ENCODE measurements at places on chromosomes 16 and 17.

DNA sequence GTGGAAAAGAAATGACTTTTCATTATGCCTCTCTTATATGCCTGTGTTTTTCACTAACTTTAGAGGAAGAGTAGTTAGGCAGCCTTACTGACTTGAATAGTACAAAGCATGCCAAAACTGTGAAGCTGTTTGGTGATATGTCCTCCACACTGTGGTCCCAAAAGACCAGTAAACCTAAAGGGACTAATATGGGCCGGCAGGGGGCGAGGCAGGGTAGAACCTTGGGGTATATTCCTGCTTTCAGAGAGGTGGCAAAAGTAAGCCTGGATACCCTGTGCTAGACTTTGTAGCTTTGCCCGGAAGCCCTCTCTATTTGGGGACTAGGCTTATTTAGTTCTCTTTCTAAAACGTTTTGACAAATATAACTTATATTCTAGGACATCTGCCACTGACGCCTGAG lies 36.5 kb upstream of the VWA3A start:
- no peak for DNase-seq

GRCh38 chr17:77810536-77810935 lies 148.0 kb upstream of the TNRC6C start:
- DNase-seq, result no peak

- no peak for DNase-seq
Measured at GRCh38 chr17:32822996-32823395, 53.9 kb downstream of the MYO1D start.

GRCh38 chr17:48663134-48663924 lies 37.2 kb upstream of the HOXB9 start:
- DNase-seq, result no peak

GRCh38 chr17:78774453-78774852 lies 7.6 kb downstream of the CYTH1 start:
- DNase-seq, result no peak

DNA sequence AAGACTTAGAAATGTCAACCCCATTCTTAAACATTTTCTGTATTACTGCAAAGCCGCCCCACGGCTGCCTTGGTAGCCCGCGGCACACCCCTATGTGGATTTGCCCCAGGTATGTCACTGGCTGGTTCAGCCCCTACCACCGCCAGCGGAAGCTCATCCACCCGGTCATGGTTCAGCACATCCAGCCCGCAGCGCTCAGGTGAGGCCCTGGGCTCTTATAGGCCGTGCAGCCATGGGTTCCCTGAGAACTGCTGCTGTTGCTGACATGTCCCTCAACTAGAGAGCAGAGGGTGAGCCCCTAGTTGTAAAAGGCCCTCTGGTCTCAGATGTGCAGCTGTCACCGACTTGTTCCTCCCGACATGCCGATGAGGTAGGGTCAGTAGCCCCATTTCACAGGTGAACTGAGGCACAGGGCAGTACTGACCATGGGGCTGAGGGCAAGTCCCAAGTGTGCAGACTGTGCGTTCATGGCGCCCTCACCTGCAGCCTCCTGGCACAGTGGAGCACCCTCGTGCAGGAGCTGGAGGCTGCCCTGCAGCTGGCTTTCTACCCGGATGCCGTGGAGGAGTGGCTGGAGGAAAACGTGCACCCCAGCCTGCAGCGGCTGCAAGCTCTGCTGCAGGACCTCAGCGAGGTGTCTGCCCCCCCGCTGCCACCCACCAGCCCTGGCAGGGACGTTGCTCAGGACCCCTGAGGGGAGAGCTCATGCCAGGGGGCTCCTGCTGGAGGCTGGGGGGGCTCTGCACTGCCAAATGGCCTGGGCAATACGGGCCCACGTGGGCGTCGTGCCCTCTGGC lies 8.7 kb downstream of the CYBC1 start:
- DNase-seq, result no peak
